ENCODE measurements at places on chromosomes 4 and X.
A peak's percentile ranks its signal among the peaks of the same experiment; 100 is the strongest.

- DNase-seq: no peak
These were observed 78.9 kb downstream of the IL21 start for GRCh38 chr4:122541996-122542395.

- DNase-seq: no peak
These were observed 14.4 kb downstream of the ENPP6 start for GRCh38 chr4:184203300-184203699.

DNA sequence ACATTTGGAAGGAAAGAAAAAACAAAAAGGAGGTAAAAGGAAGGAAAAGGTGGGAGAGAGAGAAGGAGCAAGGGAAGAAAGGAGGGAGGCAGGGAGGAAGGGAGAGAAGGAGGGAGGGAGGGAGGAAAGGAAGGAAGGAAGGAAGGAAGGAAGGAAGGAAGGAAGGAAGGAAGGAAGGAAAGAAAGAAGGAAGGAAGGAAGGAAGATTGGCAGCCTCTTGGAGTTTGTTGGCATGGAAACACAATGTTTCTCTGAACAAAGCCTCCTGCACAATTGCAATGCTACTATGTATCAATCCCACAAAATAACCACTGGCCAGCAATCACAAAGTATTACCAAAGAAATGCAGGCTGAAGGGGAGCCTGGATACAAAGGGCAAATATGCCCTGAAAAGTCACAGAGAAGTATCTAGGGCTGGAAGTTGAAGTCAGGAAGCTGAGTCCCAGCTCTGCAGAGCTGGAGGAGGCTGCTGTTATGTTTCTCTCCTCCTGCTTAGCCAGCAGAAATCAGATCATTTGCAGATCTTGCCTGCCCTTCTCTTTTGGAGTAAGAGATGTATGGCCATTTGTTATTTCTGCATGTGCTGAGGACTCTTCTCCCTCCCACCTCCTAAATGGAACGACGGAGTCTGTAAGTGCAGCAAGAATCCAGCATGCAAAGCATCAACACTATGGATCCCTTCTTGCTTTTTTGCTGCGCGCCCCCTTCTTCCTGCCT lies 195.9 kb upstream of the LDB2 start:
- DNase-seq: no peak

DNA sequence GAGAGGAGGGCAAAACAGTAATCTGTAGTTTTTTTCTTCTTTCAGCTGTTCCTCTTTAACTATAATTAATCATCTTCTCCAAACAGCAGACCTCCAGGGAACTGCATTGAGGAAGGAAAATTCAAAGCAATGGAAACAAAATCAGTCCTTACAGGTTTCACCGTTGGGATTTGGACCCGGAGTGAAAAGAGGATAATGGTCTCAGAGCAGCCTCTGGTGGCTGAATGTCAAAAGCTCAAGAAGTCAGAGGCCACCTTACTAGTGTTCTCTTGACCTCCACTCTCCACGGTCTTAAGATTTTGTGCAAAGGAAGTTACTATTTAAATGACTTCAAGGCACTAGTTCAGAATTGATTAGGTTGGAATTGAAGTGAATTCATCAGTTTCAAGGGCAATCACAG lies 16.0 kb upstream of the MID1 start:
- DNase-seq: no peak

DNA sequence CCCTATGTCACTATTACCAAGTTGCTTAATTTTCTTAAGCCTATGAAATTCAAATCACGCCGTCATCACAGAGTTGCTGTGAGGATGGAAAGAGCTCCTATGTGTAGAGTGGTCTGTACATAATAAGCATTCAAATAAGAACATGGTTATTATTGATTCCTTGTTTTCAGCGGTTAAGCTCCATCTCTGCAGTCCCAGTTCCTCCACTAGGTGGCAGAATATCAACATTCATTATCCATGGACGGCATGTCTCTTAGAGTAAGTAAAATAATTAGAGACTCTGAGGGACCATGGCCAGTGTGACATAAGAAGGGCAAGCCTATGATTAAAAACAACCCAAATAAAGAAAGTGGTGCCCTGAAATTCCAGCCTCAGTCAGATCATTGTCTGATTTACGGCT lies 132.5 kb upstream of the NHS start:
- peak; percentile 60 for DNase-seq

GRCh38 chr4:37922328-37922727 lies 31.4 kb downstream of the TBC1D1 start:
- DNase-seq: no peak

- no peak for DNase-seq
These were observed 25.2 kb downstream of the ARX start for GRCh38 chrX:24990535-24990934.

GRCh38 chr4:109921384-109921808 lies 8.7 kb downstream of the EGF start:
- DNase-seq: no peak

DNA sequence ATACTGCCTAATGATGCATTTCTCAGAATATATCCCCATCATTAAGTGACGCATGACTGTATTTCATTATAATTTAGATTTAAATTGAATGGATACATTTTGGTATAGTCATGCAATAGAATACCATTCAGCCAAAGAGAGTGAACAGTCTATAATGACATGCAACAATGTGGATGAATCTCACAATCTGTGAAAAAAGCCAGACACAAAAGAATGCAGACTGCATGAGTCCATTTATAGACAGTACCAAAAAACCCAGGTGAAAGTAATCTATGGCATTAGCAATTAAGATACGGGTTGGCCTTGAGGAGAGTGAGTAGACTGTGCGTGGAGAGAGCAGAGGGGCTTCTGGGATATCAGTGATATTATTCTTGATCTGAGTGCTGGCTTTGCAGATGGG lies 239.7 kb upstream of the PGRMC2 start:
- DNase-seq: no peak

DNA sequence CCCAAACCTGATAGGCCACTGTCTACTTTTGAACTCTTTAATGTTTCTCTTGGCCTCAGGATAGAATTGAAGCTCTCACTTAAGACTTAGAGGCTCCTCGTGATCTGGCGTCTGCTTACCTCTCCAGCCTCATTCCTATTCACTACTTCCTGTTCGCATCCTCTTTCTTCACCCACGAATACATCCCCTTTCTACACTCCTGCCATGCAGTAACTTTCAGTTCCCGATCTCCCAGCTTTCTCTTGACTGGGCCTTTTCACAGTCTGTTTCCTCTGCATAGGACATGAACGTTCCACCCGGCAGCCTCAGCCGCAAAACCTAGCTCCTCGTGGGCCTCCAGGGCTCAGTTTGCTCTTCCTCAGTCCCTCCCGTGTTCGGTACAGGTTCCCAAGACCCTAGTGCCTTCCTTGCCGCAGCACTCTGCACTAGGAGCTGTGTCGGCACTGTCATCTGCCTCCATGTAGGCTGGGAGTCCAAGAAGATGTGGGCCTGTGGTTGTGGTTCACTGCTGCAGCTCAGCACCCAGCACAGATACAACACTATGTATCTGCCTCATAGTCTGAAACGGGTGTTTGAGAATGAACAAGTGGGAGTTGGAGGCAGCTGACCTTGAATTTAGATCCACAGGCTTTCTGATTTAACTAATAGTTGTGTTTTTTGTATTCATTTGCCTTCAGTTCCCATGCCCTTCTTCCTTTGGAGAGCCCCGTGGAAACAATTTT lies 15.8 kb downstream of the RPL39 start:
- no peak for DNase-seq

GRCh38 chrX:122389005-122389404 lies 795.1 kb upstream of the GRIA3 start:
- DNase-seq: no peak

- no peak for DNase-seq
These were observed 250.6 kb upstream of the KLF8 start for GRCh38 chrX:55981603-55982002.

- DNase-seq: no peak
These were observed 210.9 kb upstream of the ATOH1 start for GRCh38 chr4:93617606-93618005.

DNA sequence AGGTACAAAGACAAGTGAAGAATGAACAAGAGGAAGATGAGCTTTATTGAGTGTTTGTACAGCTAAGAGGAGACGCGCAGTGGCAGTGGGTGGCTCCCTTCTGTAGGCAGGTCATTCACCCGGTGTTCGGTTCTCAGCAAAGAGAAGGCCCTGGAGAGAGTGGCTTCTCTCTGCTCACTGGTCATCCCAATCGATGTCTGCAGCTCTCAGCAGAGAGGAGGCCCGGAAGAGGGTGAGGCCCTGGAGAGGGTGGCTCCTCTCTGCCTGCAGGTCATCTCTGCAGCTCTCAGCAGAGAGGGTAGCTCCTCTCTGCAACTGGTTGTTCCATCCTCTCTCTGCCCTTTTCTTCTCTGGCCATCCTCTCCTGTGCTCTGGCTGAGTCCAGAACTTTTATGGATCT lies 126.5 kb downstream of the UGT8 start:
- DNase-seq: no peak

Data from nephron progenitor cell (in vitro differentiated cells).